ENCODE measurements at places on chromosomes 13 and 19.
A peak's percentile ranks its signal among the peaks of the same experiment; 100 is the strongest.

DNA sequence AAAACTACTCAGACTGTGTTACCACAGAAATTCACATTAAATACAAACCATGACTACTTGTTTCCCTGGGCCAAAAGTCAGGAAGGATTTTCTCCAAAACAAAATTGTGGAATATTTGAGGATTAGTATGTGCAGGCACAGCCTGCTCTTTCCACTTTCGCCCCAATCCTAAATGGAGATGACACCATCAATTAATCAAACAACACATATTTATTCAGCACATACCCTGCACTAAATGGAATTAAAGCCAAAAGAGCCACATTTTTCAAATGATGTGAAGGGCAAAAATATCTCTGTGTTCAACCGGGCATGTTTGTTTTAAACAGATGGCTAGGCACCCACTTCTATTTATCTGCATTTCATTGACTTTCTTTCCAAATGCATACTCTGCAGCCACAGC, 523.1 kb downstream of the DCT start:
- no peak for DNase-seq

DNA sequence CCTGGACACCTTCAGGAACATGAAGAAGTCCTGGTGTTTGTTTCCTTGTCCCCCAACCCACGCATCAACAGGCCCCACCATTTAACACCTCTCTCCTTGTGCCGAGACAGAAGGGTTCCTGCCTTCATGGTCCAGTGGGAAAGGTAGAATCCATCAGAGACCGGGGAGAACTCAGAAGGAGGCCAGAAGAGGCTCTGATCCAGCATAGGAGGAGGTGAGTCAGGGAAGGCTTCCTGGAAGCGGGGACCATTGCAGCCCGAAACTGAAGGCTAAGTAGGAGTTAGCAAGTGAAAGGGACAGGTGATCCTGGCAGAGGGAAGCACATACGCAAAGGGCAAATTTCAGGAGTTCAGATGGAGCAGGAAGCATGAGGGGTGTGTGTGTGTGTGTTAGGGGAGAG, 484 bp downstream of the ICAM3 start:
- no peak for DNase-seq

DNA sequence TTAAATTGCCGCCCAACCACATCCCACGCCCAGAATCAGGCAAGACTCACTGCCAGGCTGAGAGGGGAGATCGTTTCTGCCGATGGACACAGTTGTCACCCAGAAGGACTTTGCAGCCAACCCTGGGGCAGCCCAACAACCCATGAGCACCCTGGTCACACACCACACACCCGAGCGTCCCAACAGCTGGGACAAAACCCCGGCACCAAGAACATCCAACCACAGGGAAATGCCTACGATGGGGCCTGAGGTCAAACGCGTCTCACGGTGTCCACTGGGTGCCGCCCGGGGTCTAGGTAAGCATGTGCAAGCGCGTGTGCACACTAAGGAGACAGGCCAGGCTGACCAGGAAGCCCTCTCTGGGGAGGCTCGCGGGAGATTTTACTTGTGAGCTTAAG, 13.0 kb downstream of the LMNB2 start:
- no peak for DNase-seq

- no peak for DNase-seq
Measured at GRCh38 chr13:19089315-19089714, 92.3 kb downstream of the TUBA3C start.

- DNase-seq, result no peak
Measured at GRCh38 chr13:33686772-33687480, 131.0 kb upstream of the RFC3 start.

- DNase-seq, result no peak
Measured at GRCh38 chr19:765179-765738, 14.3 kb downstream of the MISP start.

DNA sequence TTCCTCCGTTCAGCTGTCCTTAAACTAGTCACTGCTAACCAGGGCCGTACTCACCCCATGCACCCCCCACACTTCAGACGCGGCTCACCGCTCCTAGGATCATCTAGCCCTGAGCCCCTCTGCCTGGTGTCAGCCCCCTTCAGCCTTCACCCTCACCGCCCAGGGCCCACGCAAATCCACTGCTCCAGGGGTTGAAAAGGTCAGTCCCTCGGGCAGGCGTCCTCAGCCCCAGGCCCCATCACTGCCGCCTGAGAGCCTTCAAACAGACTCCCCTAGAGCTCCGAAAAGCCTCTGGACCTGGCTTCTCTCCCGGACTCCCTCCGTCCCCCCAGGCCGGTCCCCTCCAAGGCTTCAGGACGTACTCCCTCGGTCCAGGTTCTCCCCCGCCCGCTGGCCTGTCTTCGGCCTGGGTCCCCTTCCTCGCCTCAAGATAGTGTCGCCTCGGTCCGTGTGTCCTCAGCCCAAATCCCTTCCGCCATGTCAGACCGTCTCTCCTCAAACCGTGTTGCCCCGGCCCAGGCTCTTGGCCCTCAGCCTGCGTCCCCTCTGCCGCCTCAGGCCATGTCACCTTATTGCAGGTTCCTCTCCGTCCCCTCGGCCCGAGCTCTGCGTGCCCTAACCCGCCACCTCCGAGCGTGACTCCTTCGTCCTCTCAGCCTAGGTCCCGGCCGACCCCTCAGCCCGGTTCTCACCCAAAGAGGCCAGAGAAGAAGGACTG, 553 bp downstream of the NAPA start:
- no peak for DNase-seq

DNA sequence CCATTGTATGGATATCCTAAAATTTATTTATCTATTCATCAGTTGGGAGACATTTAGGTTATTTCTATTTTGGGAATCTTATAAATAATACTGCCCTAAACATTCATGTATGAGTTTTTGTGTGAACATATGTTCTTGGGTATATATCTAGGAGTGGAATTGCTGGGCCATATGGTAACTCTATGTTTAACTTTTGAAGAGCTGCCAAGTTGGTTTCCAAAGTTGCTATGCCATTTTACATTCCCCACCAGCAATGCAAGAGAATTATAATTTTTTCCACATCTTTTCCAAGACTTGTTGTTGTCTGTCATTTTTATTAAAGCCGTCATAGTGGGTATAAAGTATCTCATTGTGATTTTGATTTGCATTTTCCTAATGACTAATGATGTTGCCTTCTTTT, 48.2 kb upstream of the CALM3 start:
- no peak for DNase-seq

DNA sequence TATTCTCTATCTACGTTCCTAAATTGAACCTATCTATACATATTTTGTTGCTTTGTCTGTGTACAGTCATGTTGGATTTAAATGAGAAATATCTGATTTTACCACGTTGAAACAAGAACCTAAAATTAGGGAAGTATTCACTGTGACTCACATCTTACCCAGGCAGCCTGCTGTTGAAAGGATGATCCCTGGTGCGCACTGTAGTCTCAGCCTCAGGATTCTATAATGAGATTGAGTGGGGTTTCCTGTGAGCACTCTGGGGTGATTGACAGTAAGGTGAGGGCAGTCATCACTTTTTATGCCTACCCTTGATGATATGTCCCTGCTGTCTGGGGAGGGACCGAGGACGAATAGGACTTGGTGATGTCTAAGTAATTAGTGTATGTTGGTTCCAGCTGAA, 35.4 kb downstream of the PCCA start:
- no peak for DNase-seq

GRCh38 chr19:47021536-47022139, 2.0 kb downstream of the NPAS1 start:
- no peak for DNase-seq

DNA sequence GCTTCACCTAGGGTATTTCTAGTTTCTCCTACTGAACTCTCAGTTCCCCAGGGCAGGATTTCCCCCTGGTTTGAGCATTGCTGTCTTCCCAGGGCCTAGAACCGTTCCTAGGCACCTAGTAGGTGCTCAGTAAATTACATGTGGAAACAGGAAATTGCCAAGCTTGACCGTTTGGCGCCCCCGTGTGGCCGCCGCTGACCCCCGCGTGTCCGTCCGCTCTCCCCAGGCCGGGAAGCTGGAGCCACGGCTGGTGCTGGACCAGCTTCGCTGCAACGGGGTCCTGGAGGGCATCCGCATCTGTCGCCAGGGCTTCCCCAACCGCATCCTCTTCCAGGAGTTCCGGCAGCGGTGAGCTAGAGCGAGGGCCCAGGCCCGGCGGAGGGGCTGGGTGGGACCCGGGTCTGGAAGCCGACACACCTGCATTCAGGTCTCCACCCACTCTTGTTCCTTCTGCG, 55.5 kb downstream of the MYH14 start:
- peak; percentile 23 for DNase-seq

- no peak for DNase-seq
Measured at GRCh38 chr13:58302349-58302748, 670.8 kb downstream of the PCDH17 start.

DNA sequence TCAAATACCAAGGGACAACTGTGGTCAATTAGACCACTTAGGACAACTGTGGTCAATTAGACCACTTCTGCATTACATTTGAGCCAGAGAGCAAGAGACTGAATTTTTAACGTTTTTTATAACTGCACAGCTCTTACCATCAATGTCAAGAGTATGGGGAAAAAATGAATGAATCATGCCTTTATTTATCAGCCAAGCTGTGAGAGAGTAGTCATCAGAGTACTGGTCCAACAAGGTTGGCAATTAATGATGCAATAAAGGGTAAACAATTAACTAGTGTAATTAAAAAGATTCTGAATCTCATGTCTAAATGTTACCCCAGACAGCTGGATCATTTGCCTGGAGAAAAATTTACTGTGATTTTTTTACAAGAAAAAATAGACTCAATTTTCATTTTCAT, 381.1 kb downstream of the LIG4 start:
- DNase-seq, result no peak

DNA sequence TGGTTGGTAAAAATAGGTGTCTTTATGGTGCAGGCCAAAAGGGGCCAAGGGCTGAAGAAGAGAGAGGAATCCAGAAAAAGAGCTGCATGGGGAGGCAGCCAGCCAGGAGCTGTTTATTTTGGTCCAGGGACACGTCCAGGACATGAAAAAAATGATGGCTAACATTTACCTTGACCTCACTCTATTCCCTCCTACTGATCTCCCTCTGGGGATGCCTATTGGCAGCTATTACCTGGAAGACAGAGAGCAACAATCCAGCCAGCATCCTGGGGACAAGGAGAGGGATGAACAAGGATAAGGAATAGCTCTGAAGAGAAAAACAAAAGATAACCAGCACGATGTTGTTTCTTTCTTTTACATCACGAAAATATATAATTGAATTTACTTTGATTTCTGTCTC, 1599.6 kb downstream of the SLITRK5 start:
- no peak for DNase-seq

- DNase-seq, result no peak
Measured at GRCh38 chr13:30835442-30835841, 70.6 kb upstream of the MEDAG start.

DNA sequence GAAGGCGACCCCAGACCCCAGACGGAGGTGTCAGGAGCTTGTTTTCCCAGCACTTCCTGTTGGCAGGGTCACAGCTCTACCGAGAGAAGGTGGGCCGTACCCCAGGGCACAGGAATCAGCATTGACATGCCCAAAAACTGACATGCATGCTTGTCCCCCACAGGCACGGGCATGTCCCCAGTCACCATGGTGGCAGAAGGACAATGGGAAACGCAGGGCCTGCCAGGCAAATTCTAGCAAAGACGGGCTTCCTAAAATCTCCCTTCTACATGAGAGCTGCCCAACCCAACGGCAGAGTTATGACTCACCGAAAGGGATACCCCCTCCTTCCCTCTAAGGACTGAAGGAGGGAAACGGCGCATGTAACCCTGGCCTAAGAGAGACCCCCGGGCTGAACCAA, 18.5 kb downstream of the TSHZ3 start:
- no peak for DNase-seq

- DNase-seq, result no peak
Measured at GRCh38 chr13:83150616-83151307, 731.5 kb downstream of the SLITRK1 start.

GRCh38 chr13:33280279-33280905, 5.2 kb downstream of the STARD13 start:
- no peak for DNase-seq

DNA sequence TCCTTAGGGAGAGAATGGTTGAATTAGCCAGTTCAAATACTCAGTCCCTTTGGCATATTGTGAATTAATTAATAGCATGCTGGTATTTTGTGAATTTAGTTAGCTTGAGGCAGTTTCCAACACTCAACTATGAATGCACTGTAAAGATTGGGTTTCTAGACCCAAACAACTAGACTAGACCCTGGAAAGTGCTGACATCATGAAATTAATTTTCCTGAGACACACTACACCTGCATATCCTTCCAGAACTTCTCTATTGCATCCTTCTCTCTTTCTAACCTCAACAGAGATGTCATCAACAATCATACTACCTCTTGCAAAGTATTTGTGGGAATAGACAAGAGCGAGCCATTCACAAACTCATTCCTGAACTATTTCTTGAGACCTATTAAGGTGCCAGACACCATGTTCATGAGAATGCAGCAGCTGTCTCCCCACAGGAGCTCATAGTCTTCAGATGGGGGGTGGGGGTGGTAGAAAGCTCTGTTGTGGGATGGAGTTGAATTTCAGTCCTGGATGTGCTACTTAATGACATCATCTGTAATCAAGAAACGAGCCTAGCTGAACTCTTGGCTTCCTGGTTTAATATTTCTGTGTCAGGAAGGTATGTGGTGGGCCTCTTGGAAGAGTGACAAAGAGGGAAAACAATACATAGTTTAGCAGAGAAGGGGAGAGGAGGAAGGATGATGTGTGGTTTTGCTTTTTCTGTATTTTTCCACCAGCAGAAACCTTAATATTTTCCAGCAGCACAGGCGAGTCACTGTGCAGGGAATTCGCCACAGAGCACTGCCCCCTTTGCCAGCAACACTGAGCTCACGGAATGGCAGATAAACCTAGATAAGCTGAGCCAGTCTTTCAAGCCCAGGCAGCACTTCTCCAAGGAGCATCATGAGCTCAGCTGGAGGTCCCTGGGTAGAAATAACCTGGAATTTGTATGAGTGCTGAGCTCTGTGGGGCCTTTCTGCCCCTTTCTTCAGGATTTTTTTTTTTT, 53.1 kb upstream of the CYSLTR2 start:
- no peak for DNase-seq

DNA sequence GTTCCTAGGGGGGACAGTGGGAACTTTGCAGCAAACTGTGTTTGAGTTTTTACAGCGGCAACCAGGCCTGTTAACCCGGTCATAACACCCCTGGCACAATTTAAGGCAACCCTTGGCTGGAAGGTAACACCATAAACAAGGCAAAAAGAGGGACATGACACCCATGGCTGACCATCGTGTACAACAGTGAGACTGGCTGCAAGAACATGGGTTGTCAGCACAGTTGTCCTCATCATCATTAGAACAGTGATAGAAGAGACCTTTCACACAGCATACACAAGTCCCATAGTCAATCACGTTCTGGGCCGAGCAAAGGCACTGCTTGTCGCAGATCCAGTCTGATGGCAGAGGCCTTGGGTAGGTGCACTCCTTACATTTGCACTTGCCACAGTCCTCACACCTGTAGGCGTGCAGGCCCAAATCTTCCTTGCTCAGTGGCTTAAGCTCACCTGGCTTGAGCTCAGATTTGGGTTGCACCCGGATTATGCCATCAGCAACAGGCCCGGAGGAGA, 4.1 kb downstream of the SPRY2 start:
- no peak for DNase-seq

- no peak for DNase-seq
Measured at GRCh38 chr13:98782654-98783053, 30.2 kb upstream of the SLC15A1 start.

- DNase-seq, result no peak
Measured at GRCh38 chr13:71619096-71619495, 247.9 kb downstream of the DACH1 start.

GRCh38 chr13:99289271-99289670, 17.9 kb downstream of the GPR183 start:
- DNase-seq, result no peak

Measured in thyroid gland (tissue), 4 donors.